ENCODE measurements at places on chromosomes 6 and 20. TPM values are rescaled to one million over a fixed set of nuclear protein-coding genes. Genes with fewer than 3 reads are reported as not detected.

The C4A gene
- total RNA-seq: 13.5 TPM

- peaks cover 14% of the 10 kb centered on the region for H3K4me1 ChIP-seq
- no peaks in the 10 kb centered on the region for H3K36me3 ChIP-seq
- DNase-seq: no peak
- no peak overlapping the region for H3K27ac ChIP-seq
- no peaks in the 10 kb centered on the region for H3K27me3 ChIP-seq
Observed at GRCh38 chr6:22357724-22358189, 60.9 kb upstream of the PRL start.

- no peaks in the 10 kb centered on the region for H3K27me3 ChIP-seq
- peaks cover 11% of the 10 kb centered on the region for H3K4me1 ChIP-seq
- DNase-seq: no peak
- H3K36me3 ChIP-seq: peaks cover 38% of the 10 kb centered on the region
Observed at GRCh38 chr6:158314737-158315136, 2.5 kb downstream of the TULP4 start.

DNA sequence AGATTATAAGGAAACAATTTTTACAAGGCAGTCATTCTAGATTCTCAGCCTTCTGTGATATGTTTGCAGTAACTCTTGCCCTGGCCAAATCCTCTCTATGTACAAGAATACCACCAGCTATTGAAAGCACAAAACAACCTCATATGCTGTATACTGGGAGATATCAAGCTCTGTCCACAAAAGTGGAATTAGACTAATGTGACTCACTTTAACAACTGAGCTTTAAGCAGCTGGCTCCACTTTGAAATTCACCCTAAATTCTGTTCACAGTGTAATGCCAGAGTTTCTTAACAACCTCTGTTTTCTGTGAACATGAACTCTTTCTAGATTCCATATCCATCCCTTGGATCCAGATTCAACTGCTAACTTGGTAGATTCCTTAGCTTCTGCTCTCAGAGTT is 47.6 kb downstream of the CHD6 start:
- H3K36me3 ChIP-seq: no peaks in the 10 kb centered on the region
- H3K27ac ChIP-seq: no peak overlapping the region
- H3K4me1 ChIP-seq: peaks cover 19% of the 10 kb centered on the region
- no peak for DNase-seq
- H3K4me3 ChIP-seq: no peak overlapping the region
- no peaks in the 10 kb centered on the region for H3K27me3 ChIP-seq

DNA sequence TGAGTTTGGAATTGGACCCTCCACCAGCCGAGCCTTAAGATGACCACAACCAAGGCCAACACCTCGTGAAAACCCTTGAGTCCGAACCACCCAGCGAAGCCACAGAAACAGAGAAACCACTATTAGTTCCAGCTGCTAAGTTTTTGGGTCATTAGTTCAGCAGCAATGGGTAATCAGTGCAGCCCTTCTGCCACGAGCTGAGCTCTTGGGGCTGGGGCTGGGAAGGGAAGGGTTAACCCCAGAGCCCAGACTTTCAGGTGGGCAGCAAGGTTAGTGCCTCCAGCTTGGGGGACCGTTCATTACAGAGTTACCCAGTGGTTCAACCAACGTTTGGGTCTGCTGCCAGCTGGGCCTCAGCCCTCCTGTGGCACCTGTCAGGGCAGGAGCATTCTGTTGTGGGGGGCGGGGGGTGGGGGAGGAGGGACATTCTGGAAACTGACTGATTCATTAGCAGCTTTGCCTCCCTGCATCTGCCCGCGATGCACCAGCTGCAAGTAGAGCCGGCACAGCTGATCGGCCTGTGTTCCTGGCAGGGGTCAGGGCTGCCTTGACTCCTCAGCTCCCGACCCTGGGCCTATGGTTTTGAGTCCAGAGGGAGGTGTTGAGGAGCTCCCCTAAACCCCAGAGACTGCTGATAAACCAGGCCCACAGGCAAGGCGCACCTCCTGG is 52.7 kb downstream of the TGM2 start:
- H3K36me3 ChIP-seq: no peaks in the 10 kb centered on the region
- DNase-seq: no peak
- peaks cover 29% of the 10 kb centered on the region for H3K4me1 ChIP-seq
- H3K4me3 ChIP-seq: no peak overlapping the region

DNA sequence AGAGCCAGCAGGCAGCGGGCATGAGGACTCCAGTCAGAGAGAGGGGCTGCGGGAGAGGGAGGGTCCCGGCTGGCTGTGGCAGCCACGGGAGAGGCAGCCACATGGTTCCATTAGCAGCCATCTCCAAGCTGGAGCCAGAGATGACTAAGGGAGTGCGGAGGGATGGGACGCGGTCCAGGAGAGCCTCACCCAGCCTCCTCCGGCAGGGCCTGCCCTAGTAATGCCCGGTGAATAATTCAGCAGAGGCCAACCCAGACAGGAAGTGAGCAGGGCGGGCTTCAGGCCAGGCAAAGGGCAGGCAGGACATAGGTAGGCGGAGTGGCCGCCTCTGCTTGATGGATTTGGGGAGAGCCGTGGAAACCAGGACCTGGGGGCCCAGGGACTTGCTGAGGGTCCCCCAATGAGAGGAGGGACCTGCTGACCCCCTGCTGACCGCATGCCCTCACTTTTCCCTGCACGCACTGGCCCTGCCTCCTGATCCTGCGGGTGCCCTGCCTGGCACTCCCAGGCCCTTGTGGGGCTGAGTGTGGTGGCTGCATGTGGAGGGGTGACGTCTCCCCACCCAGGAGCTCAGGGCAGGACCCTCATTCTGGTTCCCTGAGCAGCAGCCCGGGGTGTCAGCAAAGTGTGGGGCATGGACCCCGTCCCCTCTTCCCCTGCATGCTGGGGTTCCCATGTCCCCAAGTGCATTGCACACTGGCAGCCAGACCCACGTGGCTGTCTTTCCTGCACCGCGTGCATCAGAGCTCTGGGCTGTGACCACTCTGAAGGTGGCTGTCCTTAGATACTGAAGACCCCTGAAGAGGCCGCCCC is 51.8 kb upstream of the SLCO4A1 start:
- DNase-seq: no peak
- H3K36me3 ChIP-seq: no peaks in the 10 kb centered on the region
- H3K4me1 ChIP-seq: peaks cover 1% of the 10 kb centered on the region
- peaks cover 10% of the 10 kb centered on the region for H3K27me3 ChIP-seq

DNA sequence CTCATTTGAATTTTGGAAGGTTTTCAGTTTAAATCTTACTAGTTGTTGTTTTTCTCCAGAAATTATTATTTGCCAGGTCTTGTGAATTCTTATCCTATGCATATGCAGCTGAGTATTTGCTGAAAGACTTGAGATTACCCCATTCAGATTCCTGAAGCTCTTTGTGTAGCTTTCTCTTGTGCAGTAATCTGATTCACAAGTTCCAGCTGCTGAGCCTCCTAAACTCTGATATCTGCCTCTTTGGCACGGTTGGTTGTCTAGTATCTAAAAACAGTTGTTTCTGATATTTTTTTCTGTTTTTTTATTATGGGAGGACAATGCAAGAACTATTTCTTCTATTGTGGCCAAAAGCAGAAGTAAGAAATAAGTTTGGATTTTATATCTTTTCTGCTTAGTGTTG is 863.9 kb upstream of the MANEA start:
- no peak overlapping the region for H3K27ac ChIP-seq
- H3K4me1 ChIP-seq: no peaks in the 10 kb centered on the region
- H3K4me3 ChIP-seq: no peak overlapping the region
- no peaks in the 10 kb centered on the region for H3K36me3 ChIP-seq
- H3K27me3 ChIP-seq: no peaks in the 10 kb centered on the region
